ENCODE measurements at places on chromosomes 3 and 15.

DNA sequence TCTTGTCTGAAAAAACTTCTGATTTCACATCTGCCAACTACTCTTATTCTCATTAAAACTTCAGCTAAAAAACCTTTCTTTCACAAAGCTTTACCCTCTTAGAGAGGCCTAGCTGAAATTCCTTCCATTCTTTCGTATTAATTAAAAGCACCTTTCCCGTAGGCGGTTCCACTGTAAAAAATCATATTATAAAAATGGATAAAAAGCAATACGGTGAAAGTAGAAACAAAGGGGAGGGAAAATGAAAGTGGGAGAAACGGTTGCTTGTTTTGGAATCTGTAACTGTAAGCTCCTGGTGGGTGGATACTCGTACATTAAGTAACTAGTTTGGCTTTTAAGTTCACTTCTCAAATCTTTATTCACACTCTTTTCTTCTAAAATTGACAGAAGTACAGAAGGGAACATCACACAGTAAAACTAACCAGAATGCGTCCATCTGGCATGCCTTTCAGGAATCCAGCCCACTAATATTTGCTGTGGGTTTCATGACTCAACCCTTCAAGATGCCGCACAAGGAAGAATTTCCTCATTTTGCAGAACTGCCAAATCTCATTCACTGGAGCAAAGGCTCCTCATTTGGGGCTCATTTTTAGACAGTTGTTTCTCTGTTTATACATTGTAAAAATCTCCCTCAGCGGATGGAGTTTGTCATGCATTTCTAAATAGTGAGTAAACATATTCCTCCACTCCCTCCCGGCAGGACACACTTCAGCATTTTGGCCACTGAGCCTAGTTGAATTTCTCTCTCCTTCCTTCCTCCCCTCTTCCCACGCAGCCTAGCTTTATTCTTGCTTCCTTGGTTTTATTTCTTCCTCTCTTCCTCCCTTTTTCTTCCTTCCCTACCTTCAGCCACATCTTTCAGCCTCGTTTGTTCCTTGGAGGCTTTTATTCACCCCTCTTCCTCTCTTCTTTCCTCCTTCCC lies 419.5 kb upstream of the NAALADL2 start:
- DNase-seq = no peak

GRCh38 chr3:69888040-69888942 lies 111.2 kb upstream of the SAMMSON start:
- no peak for DNase-seq

- DNase-seq = no peak
Observed at GRCh38 chr3:146195030-146195429, 34.0 kb upstream of the PLOD2 start.

DNA sequence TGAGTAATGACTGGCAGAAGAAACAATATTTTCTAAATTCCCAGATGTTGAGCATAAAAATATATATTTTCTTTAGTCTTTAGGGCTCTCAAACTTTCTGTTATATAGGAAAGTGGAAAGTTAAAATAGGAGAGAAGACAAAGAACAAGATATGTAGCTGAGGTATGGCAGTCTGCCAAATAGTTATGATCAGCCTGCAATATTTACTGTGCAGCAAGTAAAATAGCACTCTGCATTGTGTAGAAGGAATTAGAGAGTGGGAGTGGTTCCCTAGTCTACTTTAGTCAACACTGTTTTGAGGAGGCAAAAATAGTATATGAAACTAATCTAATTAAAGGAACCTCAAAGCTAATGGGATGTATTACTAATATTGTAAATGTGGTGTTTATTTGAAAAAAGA lies 978.1 kb upstream of the ALCAM start:
- no peak for DNase-seq

DNA sequence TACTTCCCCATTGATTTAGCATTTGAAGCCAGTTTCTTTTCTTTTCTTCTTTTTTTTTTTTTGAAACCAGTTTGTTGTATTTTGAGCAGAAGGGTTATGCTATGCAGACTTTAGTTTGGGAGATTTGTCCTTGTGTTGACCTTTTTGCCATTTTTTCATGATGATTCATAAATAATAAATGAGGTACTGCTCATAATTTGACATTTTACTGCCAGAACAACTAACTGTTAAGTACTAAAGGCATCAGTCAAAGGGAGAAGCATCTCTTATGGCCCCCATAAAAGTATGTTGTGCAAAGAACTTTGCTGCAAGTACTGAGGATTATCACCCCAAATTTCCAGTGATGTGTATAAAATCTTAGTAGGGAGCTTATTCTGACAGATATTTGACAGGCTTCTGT lies 1.7 kb upstream of the GPR87 start:
- no peak for DNase-seq

DNA sequence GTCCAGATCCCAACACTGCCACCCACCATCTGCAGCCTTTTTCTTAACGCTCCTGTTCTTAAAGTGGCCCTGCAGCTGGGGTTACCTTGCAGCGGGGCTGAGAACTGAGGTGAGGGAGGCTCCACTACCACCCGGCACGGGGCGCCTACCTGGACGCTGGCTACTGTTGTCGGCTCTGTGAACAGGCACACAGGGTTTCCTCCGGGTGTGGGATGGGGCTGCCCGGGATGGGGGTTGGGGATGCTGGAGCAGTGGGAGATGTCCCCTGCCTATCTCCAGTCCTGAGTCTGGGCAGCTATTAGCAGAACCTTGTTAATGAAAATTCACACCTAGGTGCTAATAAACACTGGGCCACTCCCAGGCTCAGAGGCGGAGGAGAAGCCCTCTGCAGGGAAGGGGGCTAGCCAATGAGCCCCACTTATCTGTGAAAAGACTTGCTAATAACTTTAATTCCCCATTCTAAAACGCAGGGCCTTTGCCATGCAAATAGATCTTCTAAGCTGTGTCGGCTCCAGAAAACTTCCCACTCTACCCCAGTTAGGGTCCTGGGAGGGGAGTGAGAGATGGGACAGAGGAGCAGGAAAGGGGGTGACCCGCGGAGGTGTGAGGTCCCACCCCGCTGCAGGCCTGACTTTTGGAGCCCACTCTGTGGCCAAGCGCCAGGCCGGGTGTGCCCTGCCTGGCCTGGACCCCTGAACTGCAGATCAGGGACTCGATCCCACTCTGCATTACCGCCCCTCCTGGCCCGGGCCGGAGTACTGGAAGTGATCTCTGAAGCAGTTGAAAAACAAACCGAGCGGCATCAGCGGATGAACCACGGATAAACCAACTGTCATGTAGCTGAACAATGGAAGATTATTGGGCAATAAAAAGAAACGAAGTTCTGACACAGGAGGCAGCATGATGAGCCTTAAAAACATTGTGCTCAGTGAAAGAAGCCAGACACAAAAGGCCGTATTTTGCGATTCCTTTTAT lies 3.1 kb downstream of the MESP1 start:
- DNase-seq = no peak

GRCh38 chr15:97501291-97501690 lies 459.2 kb upstream of the ARRDC4 start:
- DNase-seq = no peak
